Stimulated activated naive CD4-positive, alpha-beta T cell (primary cell): ENCODE measurements at places on chromosomes 4 and X.

DNA sequence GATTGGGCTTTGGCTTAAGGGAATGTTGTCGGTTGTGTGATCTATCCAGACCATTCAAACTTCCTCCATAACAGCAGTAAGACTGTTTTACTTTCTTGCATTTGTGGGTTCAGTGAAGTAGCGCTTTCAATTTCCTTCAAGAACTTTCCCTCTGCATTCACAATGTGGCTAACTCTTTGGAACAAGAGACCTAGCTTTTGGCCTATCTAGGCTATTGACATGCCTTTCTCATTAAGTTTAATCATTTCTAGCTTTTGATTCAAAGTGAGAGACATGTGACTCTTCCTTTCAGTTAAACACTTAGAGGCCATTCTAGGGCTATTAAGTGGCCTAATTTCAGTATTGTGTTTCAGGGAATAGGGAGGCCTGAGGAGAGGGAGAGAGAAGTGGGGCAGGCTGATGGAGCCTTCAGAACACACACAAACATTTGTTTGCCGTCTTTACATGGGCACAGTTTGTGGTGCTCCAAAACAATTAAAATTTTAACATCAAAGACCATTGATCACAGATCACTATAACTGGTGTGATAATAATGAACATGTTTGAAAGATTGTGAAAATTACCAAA lies 34.1 kb downstream of the ADH5 start:
- DNase-seq, result no peak

GRCh38 chr4:75671802-75672421 lies 1.3 kb downstream of the G3BP2 start:
- DNase-seq, result peak; percentile 18

GRCh38 chrX:47564438-47565085 lies 3.6 kb downstream of the ARAF start:
- no peak for DNase-seq

- DNase-seq, result no peak
Measured at GRCh38 chrX:153708415-153708814, 15.8 kb downstream of the BCAP31 start.
